ENCODE measurements at places on chromosomes 16 and 17.

DNA sequence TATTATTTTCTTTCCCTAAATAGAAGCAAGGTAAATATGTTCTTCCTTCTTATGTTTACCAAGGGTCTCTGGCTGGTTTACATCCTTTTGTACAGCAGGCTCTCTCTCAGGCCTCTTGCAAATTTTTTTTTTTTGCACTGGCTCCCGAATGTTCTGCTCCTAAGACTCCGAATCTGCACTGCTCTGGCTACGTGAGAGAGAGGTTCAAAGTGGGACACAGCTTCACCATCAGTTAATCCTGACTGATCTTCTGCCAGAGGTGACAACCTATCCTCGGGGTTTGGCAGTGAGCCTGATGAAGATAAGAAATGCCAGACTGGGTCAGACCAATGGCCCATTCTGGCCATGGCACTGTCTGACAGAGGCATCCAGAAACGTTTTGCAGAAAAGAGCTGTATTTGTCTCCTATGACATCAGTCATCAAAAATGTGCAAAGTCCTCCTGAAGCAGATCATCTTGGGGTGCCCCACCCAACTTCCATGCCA is 136.9 kb downstream of the GRIN2A start:
- DNase-seq: no peak

DNA sequence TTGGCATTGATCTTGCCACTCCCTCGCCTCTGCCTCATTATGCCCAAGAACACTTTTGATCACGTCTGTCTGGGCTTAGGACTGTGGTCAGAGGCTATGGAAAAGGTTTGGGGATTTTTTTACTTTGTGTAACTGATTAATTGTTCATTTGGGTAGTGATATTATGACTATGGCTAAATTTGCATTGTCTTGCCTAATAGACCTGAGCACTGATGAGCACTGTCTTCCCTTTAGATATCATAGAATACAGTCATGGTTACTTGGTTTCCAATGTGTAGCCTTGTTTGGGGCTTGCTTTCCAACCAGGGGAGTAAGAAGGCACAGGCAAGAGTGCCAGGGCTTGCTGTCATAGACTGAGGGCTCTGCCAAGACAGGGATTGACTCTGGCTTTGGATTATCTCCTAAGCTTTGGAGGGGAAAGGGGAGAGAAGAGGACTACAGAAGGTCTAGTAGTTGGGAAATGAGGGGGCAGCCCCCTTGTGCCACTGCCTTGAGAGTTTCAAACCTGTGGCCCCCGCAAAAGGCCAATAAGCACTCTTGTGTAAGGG is 13.7 kb downstream of the LIMD2 start:
- no peak for DNase-seq

DNA sequence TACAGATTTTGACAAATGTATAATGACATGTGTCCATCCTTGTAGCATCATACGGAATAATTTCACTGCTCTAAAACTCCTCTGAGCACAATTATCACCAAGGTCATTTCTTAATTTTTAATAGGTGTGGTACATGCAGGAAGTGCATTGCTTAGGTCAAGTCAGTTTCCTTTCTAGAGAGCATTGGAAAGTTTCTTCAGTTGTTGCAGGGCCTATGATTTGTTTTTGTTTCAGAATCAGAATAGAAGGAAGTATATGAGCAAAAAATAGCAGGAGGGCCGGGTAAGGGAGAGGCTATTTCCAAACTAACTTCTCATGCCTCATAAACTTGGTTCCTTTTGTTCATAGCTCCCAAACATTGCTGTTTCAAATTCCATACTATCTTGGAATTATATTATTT is 24.0 kb upstream of the SLFN5 start:
- no peak for DNase-seq

GRCh38 chr17:81927653-81928543 is at the start of gene MAFG:
MAFG (minus strand) TSS chr17:81927735; CDS start chr17:81923185, 4,550 bp downstream.
- DNase-seq: peak; percentile 93

Measured in activated naive CD8-positive, alpha-beta T cell treated with anti-CD3 and anti-CD28 coated beads, Interleukin-2, amount 50 U/mL, for 24 hours (primary cell).